ENCODE measurements at places on chromosomes 11 and 22.
A peak's percentile ranks its signal among the peaks of the same experiment; 100 is the strongest.

DNA sequence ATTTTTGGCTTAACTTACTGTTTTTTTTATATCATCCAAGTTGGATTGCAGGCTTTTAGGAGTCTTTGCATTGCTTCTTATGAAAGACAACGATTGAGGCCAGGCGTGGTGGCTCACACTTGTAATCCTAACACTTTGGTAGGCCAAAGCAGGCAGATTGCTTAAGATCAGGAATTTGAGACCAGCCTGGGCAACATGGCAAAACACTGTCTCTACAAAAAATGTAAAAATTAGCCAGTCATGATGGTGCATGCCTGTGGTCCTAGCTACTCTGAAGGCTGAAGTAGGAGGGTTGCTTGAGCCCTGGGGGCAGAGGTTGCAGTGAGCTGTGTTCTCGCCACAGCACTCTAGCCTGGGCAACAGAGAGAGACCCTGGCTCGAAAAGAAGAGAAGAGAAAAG, 56.6 kb downstream of the BID start:
- DNase-seq: no peak

DNA sequence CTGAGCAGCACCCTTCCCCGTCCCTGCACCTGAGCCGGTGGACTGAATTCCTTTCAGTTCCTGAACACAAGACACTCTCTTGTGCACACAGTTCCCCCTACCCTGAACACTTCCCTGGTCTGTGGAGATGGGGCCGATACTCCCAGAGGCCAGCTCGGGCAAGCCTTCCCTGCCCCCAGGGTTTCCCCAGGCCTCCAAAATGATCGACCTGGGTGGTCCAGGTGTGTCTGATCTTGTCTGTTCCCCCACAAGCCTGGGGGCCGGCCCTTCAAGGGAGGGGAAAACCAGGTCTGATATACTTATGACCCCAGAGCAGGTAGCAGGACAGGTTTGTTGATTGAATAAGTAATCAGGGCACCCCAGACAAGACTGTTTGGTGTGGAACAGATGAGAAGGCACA, 40.7 kb upstream of the KLHL35 start:
- DNase-seq: no peak

GRCh38 chr11:108766596-108767173, 101.8 kb downstream of the DDX10 start:
- no peak for DNase-seq

DNA sequence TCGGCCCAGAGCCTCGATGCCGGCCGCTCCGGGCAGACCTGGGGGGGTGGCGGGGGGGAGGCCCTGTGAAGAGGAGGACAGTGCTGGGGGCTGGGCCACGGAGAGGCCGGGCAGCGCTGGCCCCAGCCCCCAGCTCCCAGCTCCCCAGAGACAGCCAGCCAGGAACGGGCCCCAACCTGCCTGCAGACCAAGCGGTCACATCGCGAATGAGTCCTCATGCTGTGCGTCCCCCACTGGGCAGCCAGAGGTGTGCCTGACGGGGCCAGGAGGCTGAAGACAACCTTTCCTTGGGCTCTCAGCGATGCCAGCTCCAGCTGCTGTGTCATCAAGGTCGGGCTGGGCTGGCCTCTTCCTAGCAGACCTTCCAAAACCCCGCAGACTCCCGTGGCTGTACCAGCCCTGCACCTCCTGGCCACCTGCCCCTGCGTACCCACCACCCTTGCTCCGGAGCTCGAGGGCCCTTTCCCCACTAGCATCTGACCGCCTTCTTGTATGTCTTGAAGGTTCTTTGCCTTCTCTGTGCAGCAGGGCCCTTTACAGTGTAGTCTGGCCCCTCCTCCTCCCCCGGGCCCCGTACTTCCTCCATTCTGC, 88.4 kb downstream of the CDKN1C start:
- DNase-seq: no peak

DNA sequence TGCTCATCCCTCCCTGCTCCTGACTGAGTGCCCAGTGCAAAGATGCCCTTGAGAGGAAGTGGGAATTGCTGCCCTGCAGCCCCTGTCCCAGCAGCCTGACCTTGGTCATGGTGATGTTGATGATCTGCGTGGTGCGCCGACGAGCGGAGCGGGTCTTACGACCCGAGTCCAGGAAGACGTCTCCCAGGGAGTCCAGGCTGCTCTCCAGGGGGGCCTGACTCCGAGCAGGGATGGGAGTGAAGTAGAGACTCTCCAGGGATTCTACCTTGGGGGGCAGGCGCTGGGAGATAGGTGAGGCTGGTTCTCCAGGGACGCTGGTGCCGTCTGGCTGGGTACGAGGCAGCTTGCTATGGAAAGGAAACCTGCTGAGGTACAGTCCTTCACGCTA, 8.4 kb downstream of the IL18BP start:
- no peak for DNase-seq

GRCh38 chr11:288478-289397, at the start of gene PGGHG:
TSS of gene PGGHG (plus strand) at chr11:289126. CDS start at chr11:289817, 691 bp downstream.
- DNase-seq: peak; percentile 32

- no peak for DNase-seq
Measured at GRCh38 chr22:36113121-36113520, 47.4 kb downstream of the APOL3 start.

DNA sequence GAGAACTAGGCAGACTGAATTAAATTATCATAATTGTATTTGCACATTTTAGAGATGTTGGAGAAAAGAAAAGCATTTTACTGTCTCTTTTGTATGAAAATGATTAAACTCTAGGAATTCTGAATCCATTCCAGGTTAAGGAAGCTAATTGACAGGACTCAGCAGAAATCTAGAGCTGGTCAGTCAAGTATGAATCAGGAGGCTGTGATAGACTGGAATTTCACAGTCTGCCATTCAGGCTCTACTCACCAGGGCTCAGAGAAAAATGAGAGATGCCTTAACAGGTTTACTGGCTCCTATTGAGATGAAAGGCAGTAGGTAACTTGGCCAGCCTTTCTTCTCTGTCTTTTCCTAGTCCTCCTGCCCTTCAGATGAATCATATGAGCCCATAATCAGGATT, 693.9 kb upstream of the CHORDC1 start:
- DNase-seq: no peak

DNA sequence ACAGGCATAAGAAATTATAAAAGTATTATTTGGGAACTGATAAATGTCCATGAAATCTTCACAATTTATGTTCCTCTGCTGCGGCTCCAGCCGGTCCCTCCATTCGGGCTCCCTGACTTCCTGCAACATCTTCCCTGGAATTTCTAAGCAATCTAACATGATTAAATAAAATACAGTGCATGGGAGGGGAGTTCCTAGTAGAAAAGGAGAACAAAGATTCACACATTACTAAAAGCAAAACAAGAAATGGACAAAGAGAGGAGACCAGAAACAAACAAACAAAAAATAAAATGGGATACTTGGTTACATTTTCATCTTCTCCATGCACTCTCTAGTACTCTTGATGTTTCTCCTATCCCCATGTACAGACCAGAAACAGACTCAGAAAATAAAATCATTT, 8.6 kb upstream of the APOL4 start:
- no peak for DNase-seq

- no peak for DNase-seq
Measured at GRCh38 chr11:115678942-115679341, 174.7 kb upstream of the CADM1 start.

GRCh38 chr11:16981651-16982194, 32.5 kb downstream of the PLEKHA7 start:
- no peak for DNase-seq

- no peak for DNase-seq
Measured at GRCh38 chr11:88202498-88202897, 27.3 kb upstream of the RAB38 start.

DNA sequence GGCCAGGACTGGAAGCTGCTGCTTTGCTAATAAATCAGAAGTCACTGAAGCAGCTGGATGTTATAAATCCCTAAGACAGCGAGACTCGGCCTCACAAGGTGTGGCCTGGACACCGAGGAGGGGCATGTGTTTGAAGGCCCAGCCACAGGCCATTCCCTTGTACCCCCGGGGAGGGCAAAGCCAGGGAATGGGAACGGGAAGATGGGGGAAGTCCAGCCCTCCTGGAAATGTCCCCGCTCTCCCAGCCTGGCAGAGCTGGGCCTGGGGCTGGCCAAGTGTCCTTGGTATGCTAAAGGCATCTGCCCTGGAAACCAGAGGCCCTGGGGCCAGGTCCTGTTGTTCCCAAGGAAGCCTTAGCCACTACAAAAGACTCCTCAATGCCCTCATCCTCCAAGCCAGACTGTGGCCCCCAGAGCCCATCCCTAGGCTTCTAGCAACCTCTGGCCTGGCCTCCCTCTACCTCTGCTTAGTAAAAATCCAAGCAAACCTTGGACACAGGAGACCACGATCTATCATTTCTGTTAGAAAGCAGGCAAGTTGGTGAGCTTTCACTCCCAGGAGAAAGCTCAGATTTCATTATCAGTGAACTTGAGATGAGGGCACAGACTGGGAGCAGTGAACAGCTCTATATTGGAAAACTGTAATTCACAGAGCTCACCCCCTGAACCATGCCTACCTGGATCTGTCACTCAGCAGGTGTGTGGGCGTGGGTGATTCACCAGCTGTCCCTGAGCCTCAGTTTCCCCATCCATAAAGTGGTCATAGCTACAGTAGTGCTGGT, 11.0 kb downstream of the CHST1 start:
- no peak for DNase-seq

- no peak for DNase-seq
Measured at GRCh38 chr11:114909866-114910265, 231.5 kb downstream of the NXPE2 start.

GRCh38 chr22:48177631-48178030, 1415.2 kb downstream of the TBC1D22A start:
- no peak for DNase-seq

- DNase-seq: no peak
Measured at GRCh38 chr22:24137595-24137994, 43.7 kb upstream of the SUSD2 start.

- no peak for DNase-seq
Measured at GRCh38 chr11:1301220-1302000, 8.0 kb downstream of the TOLLIP start.

DNA sequence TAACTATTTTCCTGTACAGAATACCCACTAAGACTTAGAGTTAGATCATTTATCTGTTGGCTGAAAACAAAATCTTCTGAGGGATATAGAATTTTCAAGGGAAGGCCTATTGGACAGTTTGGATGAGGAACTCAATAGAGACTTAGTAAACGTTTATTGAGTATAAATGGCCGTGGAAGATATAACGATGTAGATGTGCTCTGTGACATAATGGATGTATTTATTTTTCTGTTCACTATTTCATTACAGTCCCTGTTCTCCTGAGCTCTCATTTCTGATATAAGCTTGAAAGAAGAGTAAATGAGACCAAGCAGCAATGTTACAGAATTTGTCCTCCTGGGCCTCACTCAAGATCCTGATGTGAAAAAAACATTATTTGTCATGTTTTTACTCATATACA, at the start of gene OR4A16:
Gene OR4A16 (plus strand): TSS at position 301 of the 400 bp plus-strand sequence. CDS start 0 bp downstream, at position 301.
- DNase-seq: no peak

GRCh38 chr11:132770829-132771530, 761.3 kb downstream of the OPCML start:
- DNase-seq: no peak

DNA sequence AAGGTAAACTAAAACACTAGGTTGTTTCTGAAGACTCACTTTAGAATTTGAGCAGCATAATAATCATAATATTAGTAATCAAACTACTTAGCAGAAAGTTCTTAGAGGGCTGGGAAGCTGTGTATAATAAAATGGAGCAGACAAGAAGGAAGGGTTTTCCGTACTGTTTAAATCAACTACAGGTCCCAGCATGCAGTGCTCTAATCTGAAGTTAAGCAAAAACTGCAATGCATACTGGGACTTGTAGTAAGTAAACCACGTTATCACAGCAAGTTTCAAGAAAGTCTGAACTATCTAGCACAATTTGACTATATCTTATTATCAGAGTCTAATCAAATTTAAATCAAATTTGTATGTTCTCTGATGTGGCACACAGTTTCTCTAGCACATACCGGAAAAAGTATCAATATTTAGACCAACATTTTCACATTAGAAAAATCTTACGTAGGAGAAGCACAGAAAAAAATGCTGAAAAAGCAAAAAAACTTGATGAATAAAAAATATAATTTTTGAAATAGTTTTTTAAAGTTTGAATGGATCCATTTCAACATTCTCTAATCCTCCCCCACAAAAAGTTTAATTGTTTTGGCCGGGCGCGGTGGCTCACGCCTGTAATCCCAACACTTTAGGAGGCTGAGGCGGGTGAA, 8.2 kb downstream of the PHF21A start:
- DNase-seq: no peak

GRCh38 chr11:13210424-13210823, 67.2 kb upstream of the BMAL1 start:
- DNase-seq: peak; percentile 29

DNA sequence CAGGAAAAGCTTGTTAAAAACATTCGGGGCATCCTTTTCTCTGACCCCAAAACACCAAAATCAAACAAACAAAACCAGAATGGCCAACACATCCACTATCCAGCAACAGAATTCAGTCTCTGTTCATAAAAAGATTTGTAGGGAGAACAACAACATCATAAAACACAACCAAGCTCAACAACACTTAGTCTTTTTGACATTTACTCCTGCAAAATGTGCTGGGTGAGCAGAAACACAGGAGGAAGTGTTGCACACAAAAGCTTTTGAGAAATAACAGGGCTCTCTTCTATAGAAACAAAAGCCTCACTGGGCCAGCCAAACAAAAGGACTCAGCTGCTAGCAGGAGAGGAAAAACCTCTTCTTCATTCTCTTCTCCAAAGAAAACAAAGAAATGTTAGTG, 736.0 kb upstream of the CCDC90B start:
- DNase-seq: no peak

DNA sequence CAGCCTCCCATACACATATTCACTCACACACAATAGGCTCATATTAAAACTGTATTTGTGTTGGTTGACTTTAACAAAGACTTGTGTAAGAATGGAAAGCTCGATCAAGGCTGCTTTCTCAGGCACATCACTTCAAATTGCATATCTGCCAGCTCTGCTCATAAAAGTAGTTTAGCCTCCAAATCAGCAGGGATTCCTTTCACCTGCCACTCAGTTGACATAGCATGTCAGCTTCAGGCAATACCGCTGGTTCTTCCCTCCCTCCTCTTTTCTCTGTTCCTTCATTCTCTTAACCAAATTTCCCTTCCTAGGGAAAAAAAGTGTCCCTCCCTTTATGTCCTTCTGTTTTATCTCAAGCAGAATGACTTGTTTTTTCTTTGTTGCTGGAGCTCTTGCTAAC, 450.4 kb upstream of the LARGE1 start:
- no peak for DNase-seq

- no peak for DNase-seq
Measured at GRCh38 chr11:6354651-6355485, 34.6 kb upstream of the CAVIN3 start.

- no peak for DNase-seq
Measured at GRCh38 chr11:46160100-46160499, 38.8 kb upstream of the PHF21A start.

- DNase-seq: no peak
Measured at GRCh38 chr11:133712051-133712560, 133.2 kb downstream of the SPATA19 start.
